Ovary (tissue), 10 donors: ENCODE measurements at places on chromosomes 2 and 18. TPM values are rescaled to one million over a fixed set of nuclear protein-coding genes. Genes with fewer than 3 reads are reported as not detected.

DNA sequence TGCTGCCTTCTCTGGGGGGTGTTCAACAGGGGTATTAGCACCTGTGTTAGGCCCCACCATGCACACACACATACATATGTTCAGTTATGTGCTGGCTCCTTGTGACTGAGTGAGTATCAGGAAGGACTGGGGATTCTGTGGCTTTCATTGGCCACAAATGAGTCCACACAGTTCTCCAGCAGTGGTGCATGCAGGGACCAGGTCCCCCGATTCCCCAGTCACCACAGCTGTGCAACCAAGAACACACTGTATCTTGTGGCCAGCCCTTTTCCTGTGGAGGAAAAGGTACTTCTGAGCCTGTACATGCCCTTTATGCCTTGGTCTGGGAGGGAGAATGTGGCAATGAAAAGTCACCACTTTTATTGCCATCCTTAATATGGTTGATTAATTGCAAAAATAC, 74.9 kb upstream of the KLF7 start:
- no peak for DNase-seq
- H3K27me3 ChIP-seq = no peaks in the 10 kb centered on the region
- H3K36me3 ChIP-seq = no peaks in the 10 kb centered on the region
- H3K4me1 ChIP-seq = peaks cover 3% of the 10 kb centered on the region

DNA sequence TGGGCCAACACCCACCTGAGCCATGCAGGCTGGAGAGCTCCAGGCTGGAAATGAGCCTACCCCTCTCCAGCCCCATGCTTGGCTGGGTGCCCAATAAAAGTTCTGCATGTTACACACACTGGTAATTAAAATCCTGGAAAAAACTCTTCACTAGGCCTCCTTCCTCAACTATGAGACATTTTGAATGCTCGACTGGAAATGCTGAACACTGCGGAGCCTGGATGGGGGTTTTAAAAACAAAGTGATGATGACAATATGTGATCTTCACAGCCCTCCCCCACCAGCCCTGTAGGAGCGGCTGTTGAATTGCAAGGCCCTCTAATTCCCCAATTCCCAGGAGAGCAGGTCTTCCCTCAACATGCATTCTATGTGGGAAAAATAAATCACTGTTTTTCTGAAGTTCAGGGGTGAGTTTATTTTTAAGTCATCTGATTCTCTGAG, 179.2 kb downstream of the TTC32 start:
- no peak overlapping the region for H3K27ac ChIP-seq
- H3K4me1 ChIP-seq = no peaks in the 10 kb centered on the region
- H3K4me3 ChIP-seq = no peak overlapping the region
- no peak for DNase-seq
- H3K36me3 ChIP-seq = no peaks in the 10 kb centered on the region

DNA sequence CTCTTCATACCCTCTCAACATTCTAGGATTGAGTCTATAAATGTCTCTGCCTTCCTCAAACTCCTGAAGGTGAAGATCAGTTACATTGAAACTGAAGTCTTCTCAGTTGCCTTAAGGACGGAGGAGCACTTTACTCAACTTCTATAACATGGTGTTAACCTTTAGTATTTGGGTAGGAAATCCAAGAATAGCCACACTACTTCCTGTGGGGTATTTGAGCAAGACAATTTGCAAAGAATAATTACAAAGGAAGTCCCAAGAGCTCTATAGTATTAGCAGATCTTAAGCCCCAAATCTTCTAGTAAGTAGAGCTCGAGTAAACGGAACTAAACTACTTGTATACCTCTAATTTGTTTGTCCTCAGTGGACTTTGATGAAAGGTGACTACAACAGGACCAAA, 80.9 kb downstream of the SP100 start:
- H3K27ac ChIP-seq = no peak overlapping the region
- H3K4me1 ChIP-seq = no peaks in the 10 kb centered on the region
- no peaks in the 10 kb centered on the region for H3K27me3 ChIP-seq
- H3K4me3 ChIP-seq = no peak overlapping the region
- H3K36me3 ChIP-seq = no peaks in the 10 kb centered on the region
- no peak for DNase-seq

GRCh38 chr2:48927355-48927754, 171.8 kb upstream of the LHCGR start:
- H3K27ac ChIP-seq = no peak overlapping the region
- no peaks in the 10 kb centered on the region for H3K27me3 ChIP-seq
- H3K4me3 ChIP-seq = no peak overlapping the region
- no peaks in the 10 kb centered on the region for H3K36me3 ChIP-seq
- DNase-seq = no peak

GRCh38 chr2:204251998-204252376, 293.3 kb upstream of the PARD3B start:
- H3K27ac ChIP-seq = no peak overlapping the region
- DNase-seq = no peak
- no peaks in the 10 kb centered on the region for H3K36me3 ChIP-seq
- H3K4me3 ChIP-seq = no peak overlapping the region
- peaks cover 3% of the 10 kb centered on the region for H3K4me1 ChIP-seq
- no peaks in the 10 kb centered on the region for H3K27me3 ChIP-seq

FBXO36 gene
- 6.7 TPM for total RNA-seq
